ENCODE measurements at places on chromosomes 1 and 21.

- H3K4me3 ChIP-seq: no peak overlapping the region
- H3K4me1 ChIP-seq: no peaks in the 10 kb centered on the region
Measured at GRCh38 chr1:56374026-56374974, 205.1 kb downstream of the PLPP3 start.

DNA sequence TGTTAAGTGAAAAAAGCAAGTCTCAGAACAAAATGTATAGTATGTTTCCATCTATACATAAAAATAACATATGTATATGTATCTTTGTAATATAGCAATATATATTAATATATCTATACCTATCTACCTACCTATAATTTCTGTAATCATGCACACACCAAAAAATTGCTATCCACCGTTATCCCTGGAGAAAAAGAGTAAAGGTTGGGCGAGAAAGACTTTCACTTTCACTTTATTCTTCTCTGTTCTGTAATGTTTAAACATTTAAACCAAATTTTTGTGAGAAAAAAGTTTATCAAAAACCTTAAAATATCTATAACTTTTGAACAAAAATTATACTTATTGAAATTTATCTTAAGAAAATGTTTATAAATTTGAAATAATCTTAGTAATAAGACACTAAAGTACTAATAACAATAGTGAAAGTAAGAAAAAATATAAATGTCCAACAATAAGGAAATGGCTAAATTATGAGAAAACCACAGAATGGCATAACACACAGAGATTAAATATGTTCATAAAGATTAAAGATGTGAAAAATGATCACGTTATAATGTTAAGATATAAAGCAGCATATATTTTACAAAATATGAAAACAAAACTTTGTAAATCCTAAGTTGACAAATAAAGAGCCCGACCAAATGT is 74.0 kb upstream of the LRRC53 start:
- no peak overlapping the region for H3K4me3 ChIP-seq
- H3K27ac ChIP-seq: no peak overlapping the region
- H3K27me3 ChIP-seq: peaks cover 5% of the 10 kb centered on the region
- H3K4me1 ChIP-seq: no peaks in the 10 kb centered on the region
- DNase-seq: no peak
- no peaks in the 10 kb centered on the region for H3K36me3 ChIP-seq

- H3K27me3 ChIP-seq: no peaks in the 10 kb centered on the region
- H3K36me3 ChIP-seq: no peaks in the 10 kb centered on the region
- no peak for DNase-seq
Measured at GRCh38 chr1:163090321-163090945, 21.3 kb downstream of the RGS4 start.

- no peak for DNase-seq
- H3K36me3 ChIP-seq: no peaks in the 10 kb centered on the region
- no peak overlapping the region for H3K27ac ChIP-seq
Measured at GRCh38 chr1:22761821-22762220, 51.2 kb downstream of the EPHB2 start.

GRCh38 chr21:26806801-26807295 is 38.4 kb downstream of the ADAMTS1 start:
- no peak for DNase-seq
- no peaks in the 10 kb centered on the region for H3K36me3 ChIP-seq
- no peak overlapping the region for H3K4me3 ChIP-seq
- H3K4me1 ChIP-seq: peaks cover 5% of the 10 kb centered on the region
- H3K27me3 ChIP-seq: peaks cover 2% of the 10 kb centered on the region

All from activated CD4-positive, alpha-beta T cell treated with anti-CD3 and anti-CD28 coated beads, Interleukin-2, amount 10 ng/mL, durations not matched to agents 24 days and 14 days (primary cell).